ENCODE measurements at places on chromosomes 1 and 21.

DNA sequence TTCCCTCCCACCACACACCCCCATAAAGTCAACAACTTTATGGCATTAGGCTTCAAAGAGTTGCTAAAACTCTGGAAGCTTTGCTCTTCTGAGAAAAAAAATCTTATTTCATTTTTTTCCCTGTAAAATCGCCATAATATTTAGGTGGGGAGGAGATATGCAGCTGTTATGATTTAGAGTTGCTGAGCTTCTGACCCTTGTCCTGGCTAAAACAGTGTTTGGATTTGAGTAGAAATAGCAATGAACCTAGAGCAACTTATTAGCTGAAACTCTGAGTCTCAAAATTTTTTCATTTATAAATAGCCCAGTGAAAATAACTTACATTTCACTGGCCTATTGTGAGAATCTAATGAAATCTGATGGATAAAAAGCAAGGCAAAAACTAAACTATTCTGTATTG lies 482.8 kb upstream of the NFIA start:
- DNase-seq, result no peak

DNA sequence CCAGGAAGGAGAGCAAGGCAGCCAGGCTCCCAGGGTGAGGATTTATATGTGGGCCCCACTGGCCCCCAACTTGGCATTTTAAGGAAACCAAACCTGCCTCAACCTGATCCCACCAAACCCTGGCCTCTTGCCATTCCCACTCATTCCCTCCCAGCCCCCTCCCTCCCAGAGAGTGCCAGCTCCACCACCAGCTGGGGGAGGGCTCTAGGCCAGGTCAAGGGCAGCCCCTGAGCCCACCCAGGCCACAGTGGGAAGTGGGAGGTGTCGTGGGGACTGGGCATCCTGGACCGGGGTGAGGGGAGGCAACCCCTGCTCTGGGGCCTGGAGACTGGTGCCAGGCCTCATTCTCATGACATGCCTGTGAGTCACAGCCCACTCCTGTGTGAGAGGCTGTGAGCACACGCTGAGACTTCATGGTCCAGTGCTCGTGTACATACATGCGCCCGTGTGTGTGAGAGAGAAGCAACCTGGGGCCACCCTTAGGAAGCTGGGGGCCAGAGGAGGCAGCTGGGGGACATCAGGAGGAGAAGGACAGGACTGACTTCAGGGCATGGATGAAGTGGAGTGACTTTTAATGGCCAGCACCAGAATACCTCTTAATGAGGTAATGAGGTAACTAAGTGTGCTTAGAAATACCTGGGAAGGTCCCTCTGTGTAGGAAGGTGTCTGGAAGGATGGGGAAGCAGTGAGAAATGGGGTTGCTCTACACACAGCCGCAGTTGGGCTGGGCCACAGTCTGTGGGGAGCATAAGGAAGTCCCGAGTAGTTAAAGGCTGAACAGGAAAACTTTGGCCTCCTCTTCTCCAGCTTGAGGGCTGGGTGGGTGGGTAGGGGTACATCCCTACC lies at the start of gene S100A2:
S100A2 (minus strand) TSS at position 316 of the 846 bp plus-strand sequence. CDS start 1,967 bp downstream, outside the sequence.
- peak; percentile 81 for DNase-seq

DNA sequence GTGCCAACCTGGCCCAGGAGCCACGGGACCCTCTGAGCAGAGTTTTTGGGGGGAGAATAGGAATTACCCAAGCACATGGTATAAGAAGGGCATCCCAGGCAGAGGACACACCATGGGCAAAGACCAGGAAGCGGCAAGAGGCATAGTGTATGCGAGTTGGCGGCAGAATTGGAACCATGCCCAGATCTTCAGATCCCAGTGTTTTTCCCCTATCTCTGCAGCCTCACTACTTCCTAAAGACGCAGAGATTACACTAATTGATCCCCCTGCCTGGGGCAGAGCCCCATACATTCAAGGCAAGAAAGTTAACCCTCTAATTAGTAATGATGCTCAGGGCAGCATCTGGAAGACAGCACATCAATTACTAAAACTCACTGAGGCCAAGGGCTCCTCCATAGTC lies 48.2 kb downstream of the SYT2 start:
- DNase-seq, result no peak

DNA sequence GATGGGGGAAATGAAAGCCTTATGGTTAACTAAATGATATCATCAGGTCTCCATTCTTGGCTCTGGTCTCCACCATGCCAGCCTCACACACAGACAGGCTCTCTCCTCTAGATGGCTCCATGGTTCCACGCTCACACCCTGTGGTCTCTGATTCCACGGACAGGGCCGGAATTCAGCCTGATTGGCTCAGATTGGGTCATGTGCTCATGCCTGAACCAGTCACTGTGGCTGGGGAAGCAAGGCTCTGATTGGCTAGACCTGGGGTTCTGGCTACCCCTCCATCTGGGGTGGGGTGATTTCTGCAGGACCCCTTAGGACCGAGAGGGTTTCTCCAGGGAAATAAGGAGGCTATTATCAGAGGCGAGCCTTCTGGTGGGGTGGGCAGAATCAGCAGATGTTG lies 277.0 kb downstream of the PTPRU start:
- DNase-seq, result peak; percentile 82

- DNase-seq, result no peak
Measured at GRCh38 chr1:71233645-71234044, 152.8 kb upstream of the ZRANB2 start.

DNA sequence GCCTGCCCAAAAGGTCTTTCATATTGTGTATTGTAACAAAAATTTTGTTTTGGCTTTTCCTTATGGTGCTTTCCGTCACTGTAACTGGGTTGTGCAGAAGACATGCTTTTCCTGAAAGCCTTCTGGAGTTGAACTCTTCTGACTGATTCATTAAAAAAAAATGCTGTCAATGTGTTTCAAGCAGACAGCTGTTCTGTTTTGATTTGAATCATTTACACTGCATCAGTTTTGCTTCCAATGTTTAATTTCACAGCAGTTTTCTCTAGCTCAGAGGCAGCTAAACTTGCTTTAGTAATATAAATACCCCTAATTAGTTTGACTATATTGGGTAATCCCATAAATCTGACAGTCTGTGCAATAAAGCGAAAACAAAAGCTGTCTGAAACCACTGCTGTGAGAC lies 7.9 kb downstream of the UTP11 start:
- DNase-seq, result no peak

GRCh38 chr1:155134880-155135414 lies 705 bp upstream of the SLC50A1 start:
- DNase-seq, result peak; percentile 96

GRCh38 chr1:61397935-61398334 lies 315.6 kb downstream of the NFIA start:
- DNase-seq, result no peak

All from HT-29 (cell line).